ENCODE measurements at places on chromosomes 4 and X. TPM values are rescaled to one million over a fixed set of nuclear protein-coding genes. Genes with fewer than 3 reads are reported as not detected.

The CCDC110 gene
- total RNA-seq: 2.1 TPM

DNA sequence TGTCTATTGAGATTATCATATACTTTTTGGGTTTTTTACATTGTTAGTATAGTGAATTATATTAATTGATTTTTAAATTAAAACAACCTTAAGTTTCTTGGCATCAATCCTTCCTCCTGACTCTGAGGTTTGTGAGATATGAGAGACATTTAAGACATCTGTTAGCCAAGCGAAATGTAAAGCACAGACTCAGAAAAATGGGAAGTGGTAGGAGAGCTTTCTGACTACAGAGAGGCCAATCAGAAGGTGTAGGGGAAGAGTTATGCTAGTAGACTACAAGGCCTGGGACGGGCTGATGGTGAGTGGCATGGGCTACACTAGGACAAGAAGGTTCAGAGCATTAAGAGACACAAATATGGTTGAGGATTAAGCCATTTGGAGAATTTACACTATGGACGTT lies 255.4 kb downstream of the PRDM5 start:
- no peak for DNase-seq

The MAGEE1 gene
- 4.2 TPM for total RNA-seq

GRCh38 chrX:47174846-47175587 lies 18.6 kb upstream of the UBA1 start:
- DNase-seq: no peak

Measured in PC-9 (cell line).